Activated CD4-positive, alpha-beta T cell treated with anti-CD3 and anti-CD28 coated beads for 48 hours (primary cell): ENCODE measurements at places on chromosomes 3 and 15.

DNA sequence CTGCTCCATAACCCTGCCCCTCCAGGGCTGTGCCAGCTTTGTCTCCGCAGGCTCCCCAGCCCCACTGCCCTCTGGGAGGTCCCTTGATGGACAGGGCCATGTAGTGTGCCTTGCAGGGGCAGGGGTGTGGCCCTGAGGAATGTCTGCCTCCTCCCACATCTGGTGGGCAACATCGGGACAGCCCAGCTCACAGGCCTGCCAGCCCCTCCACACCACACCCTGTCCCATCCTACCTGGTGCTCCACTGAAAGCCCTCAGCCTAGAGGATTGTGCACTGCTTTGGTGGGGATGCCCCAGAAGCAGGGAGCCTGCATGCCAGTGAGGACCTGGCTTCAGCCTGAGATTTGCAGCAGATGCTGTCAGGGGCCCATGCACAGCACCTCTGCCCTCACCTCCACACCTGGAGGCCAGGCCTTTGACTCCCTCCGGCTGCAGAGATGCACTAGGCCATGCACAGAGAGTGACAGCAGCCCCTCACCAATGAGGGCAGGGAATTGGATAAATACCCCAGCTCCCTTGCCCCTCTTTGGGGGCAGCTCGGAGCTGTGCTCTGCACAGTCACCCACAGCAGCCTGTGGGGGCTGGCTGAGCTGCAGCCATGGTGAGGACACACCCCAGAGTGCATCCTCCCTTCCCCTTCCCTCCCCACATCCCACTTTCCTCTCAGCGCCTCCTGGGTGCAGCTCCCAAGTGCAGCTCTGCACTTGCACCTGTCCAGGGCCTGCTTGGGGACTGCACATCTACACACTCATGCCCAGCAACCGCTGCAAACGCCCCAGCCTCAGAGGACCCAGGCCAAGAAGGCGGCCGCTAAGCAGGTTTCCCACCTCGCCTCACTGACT lies 2.7 kb downstream of the C3orf22 start:
- DNase-seq = no peak

DNA sequence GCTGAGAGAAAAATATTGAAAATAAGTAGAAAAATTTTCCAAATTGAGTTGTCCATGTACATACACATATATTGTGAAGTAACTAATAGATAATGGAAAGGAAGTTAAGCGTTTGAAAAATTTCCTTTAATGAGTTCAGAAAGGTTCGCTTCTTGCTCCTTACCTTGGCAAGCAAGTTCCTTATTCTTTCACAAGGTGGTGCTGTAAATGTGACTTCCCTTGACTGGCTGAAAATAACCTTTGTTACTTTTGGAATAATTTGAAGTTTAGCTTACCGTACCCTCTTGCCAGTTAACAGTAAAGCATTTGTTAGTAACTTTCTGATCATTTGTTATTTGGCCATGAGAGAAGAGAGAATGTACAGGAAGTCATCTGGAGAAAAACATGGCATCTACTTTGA lies 41.6 kb downstream of the PYDC2 start:
- no peak for DNase-seq

GRCh38 chr3:171346582-171347300 lies 113.5 kb downstream of the TNIK start:
- DNase-seq = no peak

GRCh38 chr15:101308604-101309435 lies 13.8 kb upstream of the SNRPA1 start:
- DNase-seq = no peak

GRCh38 chr3:195297446-195297845 lies 26.5 kb upstream of the XXYLT1 start:
- no peak for DNase-seq

DNA sequence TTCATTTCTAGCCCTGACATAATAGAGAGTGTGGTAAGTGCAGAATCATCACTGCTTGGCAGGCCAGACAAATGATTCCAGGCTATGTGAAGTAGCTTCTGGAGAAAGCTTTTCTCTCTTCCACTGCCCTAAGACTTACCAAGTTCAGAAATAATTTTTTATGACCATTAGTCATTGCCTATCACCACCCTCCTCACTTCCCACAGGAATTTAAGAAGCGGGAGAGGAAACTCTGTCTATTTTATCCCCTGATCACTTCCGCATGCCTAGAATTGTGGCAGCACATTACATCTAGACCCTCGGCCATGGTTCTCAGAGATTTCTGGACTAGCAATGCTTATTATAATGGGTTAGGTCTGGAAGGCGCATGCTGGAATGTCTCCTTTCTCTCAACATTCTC lies 397.8 kb upstream of the NR2F2 start:
- no peak for DNase-seq

DNA sequence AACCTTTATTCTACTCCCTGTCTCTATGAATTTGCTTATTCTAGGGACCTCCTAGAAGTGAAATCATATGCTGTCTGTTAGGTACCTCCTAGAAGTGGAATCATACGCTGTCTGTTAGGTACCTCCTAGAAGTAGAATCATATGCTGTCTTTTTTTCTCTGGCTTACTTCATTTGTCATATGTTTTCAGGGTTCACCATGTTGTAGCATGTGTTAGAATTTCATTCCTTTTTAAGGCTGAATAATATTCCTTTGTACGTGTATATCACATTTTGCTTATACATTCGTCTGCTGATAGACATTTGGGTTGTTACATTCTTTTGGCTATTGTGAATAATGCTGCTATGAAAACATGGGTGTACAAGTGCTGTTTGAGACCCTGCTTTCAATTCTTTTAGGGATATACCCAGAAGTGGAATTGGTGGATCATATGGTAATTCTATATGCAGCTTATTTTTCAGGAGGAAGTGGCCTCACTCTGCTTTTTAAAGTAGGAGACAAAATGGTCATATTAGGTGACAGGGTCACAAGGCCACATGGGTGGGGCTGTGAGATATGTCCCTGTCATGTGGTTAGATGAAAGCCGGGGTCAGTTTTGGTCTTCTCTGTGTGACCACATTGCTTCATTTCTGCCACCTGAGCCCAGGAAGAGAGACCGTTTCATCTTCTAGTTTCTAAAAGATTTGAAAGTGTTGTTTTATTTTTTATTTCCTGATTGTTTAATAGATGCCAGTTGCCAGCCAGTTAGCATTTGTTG lies 76.7 kb downstream of the FLNB start:
- DNase-seq = no peak

DNA sequence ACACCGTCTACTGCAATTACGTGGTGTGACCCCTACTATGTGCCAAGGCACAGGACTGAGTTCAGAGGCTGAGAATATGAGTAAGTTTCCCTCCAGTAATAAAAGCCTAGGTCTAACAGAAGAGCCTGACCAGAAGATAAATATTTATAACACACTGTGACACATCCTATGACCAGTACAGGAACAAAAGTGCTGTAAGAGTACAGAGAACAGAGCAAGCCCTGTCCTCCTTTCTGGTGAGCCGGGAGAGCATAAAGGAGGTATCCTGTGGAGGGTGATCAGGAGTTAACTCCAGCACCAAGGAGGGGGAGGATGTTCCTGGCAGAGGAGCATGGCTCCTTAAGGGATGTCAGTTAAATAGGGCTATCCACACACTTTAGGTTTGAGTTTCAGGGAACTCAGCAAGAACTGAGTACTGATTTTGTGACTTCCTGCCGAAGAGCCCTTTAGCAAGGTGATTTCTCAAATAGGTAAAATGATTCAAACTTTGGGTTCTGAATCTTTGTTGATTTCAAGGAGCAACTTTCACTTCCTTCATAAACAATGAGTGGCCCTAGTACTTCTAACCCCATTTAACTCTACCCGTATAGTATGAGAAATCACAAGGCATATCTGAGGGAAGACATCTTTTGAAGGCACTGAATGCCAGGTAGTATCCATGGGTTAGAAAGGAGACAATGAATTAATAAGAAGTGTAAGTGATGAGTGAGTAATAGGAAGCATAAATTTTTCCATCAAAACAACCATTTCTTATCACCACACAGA lies 198.0 kb downstream of the THRB start:
- no peak for DNase-seq

DNA sequence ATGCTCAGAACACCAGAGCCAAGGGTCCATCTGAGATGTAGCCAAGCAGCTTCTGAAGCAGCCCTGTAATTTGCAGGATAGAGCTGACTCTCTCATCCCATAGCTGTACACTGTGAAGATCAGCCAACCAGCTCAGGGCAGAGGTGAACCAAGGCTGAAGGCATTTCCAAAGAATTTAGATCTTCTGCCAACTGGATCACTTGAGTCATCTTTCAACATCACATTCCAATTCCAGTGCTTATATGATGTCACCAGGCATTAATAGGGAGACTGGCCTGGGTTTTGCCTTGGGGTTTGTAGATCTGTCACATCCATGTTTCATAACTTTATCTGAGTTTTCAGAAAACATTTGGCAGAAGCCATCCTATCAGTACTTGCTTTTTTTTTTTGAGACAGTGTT lies 98.2 kb downstream of the NR2F2 start:
- DNase-seq = no peak

DNA sequence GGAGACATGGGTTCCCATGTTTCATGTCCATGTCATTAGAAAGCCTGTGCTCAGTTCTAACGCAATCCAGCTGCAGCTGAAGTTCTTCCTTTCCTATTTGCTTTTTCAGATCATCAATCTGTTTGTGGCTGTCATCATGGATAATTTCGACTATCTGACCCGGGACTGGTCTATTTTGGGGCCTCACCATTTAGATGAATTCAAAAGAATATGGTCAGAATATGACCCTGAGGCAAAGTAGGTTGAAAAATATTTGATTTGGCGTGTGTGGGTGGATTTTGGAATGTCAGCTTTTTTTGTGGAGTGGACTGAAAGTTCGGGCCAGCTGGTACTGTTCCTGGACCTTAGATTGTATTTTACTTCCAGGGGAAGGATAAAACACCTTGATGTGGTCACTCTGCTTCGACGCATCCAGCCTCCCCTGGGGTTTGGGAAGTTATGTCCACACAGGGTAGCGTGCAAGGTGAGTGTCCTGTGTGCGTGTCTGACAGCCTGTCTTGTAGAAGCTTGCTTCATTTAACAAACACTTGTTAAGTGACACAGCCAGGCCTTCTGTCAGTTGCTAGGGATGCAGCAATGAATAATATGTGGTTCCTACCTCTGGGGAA lies 69.6 kb downstream of the CHDH start:
- DNase-seq = no peak

DNA sequence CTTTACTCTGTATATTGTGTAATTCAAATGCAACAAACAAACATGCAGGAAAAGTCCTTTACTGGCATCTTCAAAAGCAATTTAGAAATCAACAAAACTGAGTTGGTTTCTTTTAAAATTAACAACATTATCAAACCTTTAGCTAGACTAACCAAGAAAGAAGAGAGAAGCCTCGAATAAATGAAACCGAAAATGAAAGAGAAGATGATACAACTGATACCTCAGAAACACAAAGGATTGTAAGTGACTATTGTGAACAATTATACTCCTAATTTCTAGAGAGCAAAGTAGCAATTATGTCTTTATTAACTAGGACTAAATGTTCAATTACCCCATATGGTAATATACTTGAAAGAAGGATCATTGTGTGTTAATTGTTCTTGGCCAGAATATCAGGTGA lies 49.2 kb upstream of the P3H2 start:
- no peak for DNase-seq

DNA sequence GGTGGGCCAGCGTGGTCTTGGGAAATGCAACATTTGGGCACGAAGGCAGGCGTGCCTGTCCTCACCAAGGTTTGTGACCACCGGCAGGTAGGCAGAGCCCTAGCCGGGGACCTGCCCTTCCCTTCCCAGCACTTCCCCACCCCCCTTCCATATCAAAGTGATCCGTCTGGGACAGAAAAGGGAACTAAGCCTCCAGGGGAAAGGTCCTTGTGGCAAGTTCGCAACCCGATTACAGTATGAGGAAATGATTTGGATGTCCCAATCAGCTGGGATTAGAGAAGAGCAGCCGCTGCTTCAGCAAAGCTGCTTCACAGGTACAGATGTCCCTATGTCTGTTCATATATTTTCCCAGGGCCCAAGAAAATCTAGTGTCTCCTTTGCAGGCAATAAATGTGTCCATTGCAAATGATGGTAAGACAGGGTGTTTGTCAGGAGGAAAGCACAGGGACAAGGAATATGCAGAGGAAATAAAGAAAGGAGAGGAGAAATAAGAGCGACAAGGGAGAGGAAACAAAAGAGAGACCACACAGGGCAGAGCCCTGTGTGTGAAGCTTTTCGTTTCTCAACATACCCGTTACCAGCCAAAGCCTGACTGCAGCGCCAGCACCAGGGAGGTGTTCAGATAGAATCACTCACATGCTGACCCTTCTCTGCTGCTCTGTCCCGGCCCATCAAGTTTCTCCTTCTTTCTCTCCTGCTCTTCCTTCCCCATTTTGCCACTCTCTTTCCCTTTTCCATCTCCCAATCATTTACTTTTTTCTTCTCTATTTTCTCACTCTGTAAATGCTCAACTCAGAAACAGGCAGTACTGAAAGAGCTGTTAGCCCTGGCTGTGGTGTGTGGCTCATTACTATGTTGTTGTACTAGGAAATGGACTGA lies 17.4 kb upstream of the SECISBP2L start:
- DNase-seq = no peak

- DNase-seq = no peak
Measured at GRCh38 chr3:183536238-183536880, 19.1 kb downstream of the KLHL6 start.

DNA sequence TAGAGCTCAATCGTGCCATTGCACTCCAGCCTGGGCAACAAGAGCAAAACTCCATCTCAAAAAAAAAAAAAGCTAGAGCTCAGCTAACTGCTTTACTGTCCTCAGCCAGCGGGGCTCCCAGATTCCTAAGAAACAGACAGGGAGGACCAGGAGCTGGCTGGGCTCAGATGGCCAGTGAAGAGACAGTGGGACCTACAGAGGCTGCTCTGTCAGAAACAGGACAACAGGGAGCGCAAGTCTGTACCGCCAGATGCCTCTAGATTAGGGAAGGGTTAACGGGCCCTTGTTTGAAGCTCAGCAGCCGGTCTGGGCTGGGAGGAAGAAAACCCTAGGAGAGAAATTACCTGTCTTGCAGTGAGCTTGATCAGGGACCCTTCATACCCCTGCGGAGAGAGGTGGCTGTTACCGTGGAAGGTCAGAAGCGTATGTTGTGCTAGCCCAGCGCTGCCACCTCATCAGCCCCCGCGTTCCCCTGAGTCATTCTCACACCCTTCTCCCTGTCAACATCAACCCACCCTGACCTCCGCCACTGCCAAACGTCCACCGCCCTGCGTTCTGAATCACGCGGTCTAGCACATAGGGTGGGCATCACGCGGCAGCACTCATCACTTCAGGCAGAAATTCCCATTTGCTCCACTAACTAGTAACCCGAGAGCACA lies 25.3 kb downstream of the RBPMS2 start:
- no peak for DNase-seq

- DNase-seq = no peak
Measured at GRCh38 chr15:31207246-31207645, 105.7 kb upstream of the TRPM1 start.

DNA sequence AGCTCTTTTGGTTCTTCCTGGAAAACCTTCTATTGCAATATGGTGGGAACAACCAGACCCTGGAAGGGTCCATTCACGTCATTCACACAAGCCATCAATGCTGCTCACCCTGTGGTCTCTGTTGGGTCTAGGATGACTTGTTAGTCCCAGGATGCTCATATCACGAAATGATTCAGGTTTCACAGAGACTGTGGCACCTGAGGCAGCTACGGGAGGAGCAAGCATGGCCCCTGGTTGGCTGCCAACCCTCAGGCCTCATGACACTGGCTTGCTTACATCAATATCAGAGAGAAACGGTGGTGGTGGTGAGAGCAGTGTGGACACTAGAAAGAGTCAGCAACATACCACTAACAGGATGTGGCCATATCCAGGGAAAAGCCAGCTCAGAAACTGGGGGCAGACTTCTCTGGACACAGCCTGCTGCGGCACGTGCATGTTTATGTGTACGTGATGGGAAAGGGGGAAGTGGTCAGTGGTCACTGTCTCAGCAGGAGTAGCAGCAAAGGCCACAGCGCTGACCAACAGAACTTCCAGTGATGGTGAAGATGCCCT lies 208.9 kb upstream of the ST8SIA2 start:
- no peak for DNase-seq
